RWPE2 (cell line): ENCODE measurements at places on chromosomes 6 and 20.

- no peak for DNase-seq
Measured at GRCh38 chr6:169950558-169950957, 199.1 kb downstream of the ERMARD start.

DNA sequence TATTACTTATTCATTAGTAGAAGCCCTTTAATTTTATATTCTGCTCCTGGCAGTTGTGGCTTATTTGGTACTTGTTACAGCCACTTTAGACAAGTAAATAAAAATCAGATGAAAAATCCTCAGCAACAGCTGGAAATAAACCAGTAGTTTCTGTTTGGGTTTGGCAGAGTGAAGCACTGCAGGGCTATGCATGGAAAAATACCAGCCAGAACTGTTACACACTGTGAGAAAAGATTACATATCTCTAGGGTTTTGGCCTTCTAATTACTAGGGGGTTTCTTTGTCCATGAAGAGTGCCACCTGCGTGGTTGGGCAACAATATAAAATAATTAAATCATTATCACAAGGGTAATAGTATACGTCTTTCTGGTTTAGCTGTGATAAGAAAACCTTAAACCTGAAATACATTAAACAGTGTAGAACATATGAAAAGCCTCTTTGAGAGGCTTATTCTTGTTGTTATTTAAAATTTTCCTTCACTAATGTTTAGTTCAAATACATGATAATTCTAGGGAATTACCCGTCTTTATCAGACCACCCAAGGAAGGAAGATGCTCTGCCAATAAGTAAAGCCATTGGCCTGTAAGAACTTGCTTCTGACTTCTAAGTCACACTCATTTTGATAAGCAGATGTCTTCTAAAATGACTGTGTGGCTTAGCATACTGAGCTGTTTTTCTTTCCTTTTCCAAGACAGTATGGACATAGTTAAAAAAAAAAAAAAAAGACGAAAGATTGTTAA, 320.0 kb upstream of the FLRT3 start:
- no peak for DNase-seq

DNA sequence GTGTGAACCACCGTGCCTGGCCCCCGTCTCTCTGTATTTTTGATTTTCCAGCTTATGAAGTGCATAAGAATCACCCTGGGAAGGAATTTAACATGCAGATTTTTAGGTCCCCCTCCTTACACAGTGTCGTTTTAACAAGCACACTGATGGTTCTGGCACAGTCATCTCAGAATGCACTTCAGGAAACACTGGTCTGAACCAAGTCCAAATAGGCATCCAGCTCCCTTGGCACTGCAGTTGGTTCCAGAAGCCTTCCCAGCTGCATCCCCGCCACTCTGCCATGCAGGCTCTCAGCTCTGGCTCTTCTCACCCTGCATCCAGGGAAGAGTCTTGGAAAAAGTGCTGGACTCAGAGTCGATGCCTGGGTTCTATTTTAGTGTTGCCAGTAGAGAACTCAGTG, 20.1 kb downstream of the RIPOR2 start:
- DNase-seq: no peak

DNA sequence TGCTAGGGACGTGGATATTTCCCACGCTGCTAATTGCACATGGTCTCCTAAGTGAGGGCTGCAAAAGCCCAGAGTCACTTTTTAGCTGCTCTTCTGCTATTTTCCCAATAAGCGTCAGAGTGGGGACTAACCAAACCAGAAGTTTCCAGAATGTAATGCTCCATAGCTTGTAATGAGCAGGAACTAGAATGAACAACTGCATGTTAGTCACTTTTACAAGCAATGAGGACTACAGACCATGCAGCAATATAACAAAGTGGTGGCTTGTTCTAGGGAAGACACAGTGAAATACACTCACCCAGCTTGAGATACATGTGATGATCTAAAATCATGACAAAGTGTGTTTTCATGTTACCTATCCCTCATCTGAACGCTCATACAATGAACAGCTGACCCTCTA, 314.1 kb upstream of the SGK1 start:
- no peak for DNase-seq

- no peak for DNase-seq
Measured at GRCh38 chr6:45328523-45328922, 393 bp downstream of the RUNX2 start.

DNA sequence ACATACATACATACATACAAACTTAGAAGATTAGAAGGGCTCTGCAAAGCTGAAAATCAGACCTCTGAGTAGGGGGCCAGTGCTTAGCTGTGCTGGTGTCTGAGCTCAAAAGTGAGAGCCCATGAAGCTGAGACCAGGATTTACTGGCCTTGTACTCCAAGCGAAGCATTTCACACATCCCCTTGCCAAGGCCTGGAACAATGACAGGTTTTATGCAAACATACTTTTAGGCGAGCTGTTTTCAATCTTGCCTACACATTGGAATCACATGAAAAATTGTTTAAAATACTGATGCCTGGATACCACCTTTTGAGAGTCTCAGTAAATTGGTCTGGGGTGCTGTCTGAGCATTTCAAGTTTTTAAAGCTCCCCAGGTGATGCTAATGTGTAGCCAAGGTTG, 80.9 kb upstream of the SRSF6 start:
- DNase-seq: peak; percentile 36

DNA sequence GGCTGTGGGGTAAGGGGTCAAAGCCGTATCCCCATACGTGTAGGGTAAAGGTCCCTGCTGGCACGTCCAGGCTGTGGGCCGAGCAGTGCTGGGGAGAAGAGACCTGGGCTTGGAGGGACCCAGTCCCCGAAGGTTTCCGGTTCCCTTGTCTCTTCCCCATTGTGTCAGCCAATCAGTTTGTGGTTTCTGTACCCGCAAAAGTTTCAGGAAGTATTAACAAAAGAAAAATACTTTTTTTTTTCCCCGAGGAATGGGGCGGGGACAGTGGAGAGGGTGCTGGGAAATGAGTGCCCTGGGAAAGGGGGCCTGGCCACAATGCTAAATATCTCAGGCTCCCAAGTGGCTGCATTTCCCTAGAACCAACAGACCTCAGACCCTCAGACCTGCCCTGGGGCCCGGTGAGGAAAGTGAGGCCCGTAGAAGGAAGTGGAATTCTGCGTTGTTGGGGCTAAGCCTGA, 15.2 kb upstream of the AMD1 start:
- no peak for DNase-seq

DNA sequence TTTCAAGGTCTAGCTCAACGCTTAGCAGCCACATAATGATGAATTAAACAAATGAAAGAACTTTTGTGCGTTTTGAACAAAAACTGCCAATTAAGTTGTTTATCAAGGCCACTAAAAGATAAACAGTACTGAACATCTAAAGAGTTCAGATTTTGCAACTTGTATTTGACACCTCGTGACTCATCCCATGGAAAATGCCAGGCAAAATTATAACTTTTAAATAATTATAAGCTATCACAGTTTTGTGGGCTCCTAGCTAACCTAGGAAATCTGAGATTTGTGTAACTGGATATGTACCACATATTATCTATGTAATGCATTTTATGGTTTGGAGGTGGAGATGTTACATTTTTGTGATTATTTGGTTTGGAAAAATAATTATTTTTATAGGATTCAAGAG, 9.6 kb upstream of the BAG2 start:
- no peak for DNase-seq

GRCh38 chr6:152121910-152122309, 314.4 kb downstream of the ESR1 start:
- DNase-seq: no peak

- no peak for DNase-seq
Measured at GRCh38 chr6:44304282-44305199, 8.6 kb downstream of the AARS2 start.

GRCh38 chr6:27604986-27605385, 132.1 kb upstream of the ZNF184 start:
- no peak for DNase-seq

DNA sequence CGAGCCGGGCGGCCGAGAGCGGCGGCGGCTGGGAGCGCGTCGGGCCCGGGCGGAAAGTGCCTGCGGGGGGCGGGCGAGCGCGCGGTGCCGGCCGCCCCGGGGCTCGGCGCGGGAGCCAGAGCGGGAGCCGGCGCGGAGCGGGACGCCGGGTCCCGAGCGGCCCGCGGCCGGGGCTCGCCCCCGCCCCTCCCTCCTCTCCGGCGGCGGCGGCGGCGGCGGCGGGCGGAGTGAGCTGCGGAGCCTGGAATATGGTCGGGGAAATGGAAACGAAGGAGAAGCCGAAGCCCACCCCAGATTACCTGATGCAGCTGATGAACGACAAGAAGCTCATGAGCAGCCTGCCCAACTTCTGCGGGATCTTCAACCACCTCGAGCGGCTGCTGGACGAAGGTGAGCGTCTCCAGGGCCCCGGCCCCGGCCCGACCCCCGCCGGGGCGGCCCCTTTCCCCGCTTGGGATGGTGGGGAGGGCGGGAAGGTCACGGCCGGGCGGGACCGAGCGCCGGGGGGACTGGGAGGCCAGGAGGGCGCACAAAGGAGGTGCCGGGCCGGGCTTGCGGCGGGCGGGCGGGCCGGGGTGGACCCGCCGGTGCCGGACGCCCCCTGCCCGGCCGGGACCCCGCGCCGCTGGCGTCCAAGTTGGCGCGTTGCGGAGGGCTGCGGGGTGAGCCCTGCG, 565 bp downstream of the QKI start:
- DNase-seq: no peak

GRCh38 chr6:121663292-121663810, 227.9 kb downstream of the GJA1 start:
- no peak for DNase-seq

DNA sequence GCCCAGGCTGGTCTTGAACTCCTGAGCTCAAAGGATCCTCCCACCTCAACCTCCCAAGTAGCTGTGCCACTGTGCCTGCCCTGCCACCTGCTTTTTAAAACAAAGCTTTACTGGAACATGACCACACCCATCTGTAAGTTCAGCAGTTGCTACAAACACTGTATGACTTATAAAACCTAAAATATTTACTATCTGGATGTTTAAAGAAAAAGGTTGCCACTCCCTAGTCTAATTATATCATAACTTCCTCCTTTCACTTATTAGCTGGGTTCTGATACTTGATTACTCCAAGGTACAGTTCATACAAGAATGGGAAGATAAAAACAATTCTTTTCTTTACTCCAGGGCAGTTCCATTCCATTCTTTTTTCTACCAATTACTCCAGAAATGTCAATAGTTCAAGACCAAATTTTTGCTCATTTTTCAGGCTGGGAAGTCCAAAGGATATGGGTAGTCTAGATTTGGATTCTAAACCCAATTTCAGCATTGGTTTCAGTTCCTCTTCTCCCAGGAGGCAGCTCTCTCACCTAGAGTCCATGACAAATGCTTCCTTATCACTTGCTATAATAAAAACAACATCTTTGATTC, 63.1 kb downstream of the SEC63 start:
- DNase-seq: no peak

DNA sequence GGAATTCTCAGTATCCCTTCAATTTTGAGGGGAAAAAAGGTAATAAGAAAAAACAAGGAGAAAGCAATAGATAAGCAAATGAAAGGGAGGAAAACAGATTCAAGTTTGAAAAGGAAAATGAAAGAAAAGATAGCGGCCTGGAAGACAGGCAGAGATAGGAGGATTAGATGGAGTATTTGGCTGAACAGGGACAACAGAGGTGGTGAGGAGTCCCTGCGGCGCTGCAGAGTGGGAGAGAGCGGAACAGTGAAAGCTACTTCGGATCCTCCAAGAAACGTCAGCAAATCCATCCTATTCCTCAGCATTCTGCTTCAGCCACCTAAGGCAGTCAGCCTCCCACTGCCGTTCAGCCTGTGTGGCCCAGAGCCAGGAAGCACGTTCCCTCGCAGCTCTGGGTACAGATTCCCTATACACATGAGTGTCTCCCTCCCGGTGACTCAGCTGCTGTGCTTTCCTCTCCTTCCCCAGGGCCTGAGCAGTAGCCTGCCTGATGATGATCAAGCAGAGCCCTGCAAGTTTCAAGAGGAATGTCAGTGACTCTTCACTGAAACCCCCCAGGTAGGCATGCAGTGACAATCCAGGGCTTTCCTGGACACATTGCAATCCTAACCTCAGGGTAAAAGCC, 43.4 kb upstream of the CDYL start:
- peak; percentile 93 for DNase-seq

- no peak for DNase-seq
Measured at GRCh38 chr6:64280569-64280968, 645.0 kb downstream of the PHF3 start.

GRCh38 chr6:111888928-111889695, 15.9 kb upstream of the FYN start:
- DNase-seq: no peak

DNA sequence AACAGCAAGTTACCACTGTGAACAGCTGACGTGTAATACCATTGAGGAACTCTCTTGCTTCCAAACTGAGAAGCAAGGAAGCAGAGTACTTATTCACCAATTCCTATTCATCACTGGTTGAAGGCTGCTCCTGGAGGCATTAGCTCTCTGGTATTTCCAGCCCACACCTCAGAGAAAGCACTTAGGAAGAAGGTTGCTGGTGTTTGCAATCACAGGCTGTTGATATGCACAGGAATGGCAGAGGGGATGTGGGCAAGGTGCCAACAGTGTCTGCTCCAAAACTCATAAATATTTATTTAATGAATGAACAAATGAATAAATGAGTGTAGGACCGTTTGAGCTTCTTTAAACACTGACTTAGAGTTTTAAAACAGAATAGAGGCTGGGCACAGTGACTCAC, 6.9 kb upstream of the RRBP1 start:
- DNase-seq: peak; percentile 3
